Ovary (tissue), 10 donors: ENCODE measurements at places on chromosomes 4 and X. TPM values are rescaled to one million over a fixed set of nuclear protein-coding genes. Genes with fewer than 3 reads are reported as not detected.

Gene FRG2
- not detected for total RNA-seq

Gene MAGEC3
- total RNA-seq = not detected

Gene RHOH
- 1.6 TPM for total RNA-seq

Gene SRPX2
- total RNA-seq = 19.6 TPM

Gene RENBP
- 4.9 TPM for total RNA-seq
